ENCODE measurements at places on chromosomes 16 and 17.
A peak's percentile ranks its signal among the peaks of the same experiment; 100 is the strongest.

DNA sequence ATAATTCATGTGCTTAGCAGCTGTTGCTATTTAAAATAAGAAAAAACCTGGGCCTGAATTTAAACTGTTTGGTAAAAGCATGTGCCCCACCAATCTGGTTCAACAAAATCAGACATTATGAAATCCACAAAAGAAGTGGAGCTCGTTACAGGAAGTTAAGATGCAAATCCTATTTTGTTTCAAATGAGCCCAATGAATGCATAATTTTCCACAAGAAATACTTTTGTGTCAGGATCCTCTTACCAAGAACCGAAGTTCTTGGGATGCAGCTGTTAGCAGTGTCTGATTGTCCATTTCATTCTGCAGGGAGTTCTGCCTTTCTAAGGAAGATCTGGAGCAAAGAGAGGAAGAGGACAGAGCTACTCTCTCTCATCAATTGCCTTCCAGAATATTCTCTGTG, 105.7 kb upstream of the RBBP6 start:
- no peak for DNase-seq

- no peak for DNase-seq
Measured at GRCh38 chr16:31706318-31706717, 167.3 kb upstream of the ZNF267 start.

- no peak for DNase-seq
Measured at GRCh38 chr16:56625140-56625942, at the start of gene MT1E. MT1E (plus strand) TSS chr16:56625781; CDS start chr16:56625852, 71 bp downstream.

DNA sequence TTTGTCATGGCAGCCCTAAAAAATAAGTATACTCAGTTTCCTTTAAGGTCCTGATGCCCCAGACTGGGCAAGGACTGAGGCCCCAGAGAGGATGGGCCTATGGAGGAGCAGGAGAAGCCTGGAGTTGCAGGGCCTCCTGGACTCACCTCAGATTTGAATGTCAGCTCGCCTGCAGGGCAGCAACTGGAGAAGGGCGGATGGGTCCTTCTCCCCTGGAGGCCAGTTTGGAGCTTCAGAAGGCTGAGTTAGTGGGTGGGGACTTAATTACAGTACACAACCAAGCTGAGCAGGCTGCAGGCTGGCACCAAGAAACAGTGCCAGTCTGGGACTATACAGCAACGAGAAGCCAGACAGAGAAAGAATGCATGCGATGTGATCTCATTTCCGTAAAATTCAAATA, 6.2 kb downstream of the PIRT start:
- DNase-seq, result no peak

GRCh38 chr17:64781014-64781756, 119.1 kb upstream of the SMURF2 start:
- DNase-seq, result no peak

DNA sequence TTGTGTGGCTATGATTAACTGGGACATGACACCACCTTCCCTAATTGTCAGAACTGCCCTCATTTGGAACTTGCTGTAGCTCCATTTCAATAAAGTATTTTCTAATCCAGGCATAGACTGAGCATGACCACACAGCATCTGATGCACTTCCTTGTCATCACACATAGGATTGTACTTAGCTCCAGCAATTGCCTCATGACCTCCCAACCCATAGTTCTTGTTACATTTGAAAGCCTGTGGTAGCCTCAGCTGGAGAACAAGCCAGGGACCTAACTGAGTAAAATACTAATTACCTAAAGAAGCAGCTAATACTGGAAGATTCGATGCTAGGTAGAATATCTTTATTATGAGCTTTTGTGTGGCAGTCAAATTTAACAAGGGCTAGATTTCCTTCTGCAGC, 187.3 kb upstream of the KIF2B start:
- no peak for DNase-seq

DNA sequence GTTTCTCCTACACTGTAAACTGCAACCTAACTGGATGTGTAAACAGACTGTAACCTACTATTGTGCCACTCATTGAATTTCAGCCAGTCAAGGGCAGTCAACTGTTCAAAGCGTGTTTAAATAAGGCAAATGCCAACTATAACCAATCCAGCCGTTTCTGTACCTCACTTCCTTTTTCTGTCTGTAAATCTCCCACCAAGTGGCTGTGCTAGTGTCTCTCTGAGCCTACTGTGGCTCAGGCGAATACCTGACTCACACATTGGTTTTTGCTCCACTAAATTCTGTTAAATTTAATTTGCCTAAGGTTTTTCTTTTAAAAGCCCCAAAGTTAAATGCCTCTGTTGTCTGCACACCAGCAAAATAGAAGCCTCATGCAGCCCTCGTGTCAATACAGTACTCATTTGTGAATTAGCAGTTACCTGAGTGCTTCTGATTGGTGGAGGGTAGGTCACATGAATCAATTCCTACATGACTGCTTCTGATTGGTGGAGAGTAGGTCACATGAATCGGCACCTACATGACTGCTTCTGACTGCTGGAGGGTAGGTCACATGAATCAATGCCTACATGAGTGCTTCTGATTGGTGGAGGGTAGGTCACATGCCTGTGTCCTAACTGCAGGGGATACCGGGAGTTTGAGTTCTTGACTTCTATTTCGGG, 31.1 kb upstream of the CCR7 start:
- no peak for DNase-seq

- no peak for DNase-seq
Measured at GRCh38 chr16:23847948-23848347, 12.2 kb downstream of the PRKCB start.

DNA sequence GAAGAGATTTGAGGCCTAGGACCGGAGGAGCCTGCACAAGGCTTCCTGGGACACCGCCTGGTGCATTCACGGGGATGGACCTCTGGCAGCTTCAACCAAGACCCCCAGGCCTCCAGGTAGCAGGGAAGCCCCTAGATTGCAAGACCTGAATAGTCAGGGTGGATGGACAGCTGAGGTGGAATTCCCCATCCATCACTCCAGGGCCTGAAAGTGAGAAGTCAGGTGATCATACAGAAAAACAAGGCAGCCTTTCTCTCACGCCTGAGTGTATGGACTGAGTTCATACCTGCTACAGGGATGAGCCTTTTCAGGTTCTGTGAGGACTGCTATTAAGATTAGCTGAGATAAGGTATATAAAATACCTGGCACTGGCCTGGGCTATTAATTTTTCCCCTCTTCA, 74.2 kb downstream of the PLXDC1 start:
- DNase-seq, result no peak

DNA sequence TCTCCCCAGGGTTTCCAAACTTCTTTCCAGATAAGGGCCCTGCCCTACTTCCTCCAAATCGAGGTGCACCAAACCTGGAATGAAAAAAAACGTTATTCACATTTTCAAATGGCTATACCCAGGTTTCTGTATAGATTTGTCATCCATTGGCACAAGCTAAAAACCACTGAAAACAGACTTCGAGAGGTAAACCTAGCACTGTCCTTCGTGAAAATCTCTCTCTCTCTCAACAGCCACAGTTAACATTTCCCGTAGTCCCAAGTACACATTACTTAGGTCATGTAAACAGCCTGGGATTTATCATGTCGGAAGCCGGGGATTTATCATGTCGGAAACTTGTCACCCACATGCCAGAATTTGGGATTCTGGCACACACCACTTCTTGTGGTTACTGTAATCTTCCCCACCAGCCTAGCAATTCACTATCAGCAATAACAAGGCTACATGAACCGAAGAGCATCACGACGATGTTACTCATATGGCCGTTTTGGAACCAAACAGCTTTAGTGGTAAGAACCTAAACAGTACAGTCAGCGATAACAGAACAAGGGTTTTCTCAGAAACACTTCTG, 1.2 kb downstream of the DDX5 start:
- no peak for DNase-seq

DNA sequence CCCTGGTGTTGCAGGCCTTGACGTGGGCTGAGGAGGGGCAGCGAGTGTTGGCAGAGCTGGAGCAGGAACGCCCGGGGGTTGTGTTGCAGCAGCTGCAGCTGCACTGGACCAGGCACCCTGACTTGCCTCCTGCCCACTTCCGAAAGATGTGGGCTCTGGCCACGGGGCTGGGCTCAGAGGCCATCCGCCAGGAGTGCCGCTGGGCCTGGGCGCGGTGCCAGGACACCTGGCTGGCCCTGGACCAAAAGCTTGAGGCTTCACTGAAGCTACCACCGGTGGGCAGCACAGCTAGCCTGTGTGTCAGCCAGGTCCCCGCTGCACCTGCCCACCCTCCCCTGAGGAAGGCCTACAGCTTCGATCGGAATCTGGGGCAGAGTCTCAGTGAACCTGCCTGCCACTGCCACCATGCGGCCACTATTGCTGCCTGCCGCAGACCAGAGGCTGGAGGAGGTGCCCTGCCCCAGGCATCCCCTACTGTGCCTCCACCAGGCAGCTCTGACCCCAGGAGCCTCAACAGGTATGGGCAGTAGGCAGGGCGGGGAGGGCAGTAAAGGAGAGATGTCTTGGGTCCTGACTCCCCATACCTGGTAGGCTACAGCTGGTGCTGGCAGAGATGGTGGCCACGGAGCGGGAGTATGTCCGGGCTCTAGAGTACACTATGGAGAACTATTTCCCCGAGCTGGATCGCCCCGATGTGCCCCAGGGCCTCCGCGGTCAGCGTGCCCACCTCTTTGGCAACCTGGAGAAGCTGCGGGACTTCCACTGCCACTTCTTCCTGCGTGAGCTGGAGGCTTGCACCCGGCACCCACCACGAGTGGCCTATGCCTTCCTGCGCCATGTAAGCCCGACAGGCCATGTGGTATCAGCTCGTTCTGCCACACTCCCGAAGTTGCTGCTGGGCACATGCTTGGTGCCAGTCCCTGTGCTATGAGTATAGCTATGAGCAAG, 5.6 kb downstream of the PLEKHG4 start:
- no peak for DNase-seq

GRCh38 chr17:55737976-55738501, 12.8 kb upstream of the PCTP start:
- DNase-seq, result no peak

DNA sequence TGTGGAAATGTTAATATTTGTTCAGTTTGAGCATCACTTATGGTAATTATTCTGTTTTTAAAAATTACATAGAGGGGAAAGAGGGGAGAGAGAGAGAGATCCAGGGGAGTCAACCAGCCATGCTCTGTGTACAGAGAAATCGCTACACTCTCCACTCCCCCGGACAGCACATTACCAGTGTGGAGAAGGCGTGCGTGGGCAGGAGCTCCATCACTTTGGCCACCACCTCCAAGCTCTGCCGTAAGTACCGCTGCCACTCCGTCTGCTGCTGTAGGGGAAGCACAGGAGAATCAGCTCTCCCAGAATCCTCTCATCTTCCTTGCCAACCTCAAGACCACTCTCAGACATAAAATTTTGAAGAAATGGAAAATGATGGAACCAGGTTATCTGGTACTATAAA, 70.2 kb upstream of the GSG1L start:
- DNase-seq, result no peak

- no peak for DNase-seq
Measured at GRCh38 chr16:14004031-14004728, 66.9 kb upstream of the MRTFB start.

GRCh38 chr16:84741340-84741830, 41.6 kb downstream of the USP10 start:
- DNase-seq, result no peak

DNA sequence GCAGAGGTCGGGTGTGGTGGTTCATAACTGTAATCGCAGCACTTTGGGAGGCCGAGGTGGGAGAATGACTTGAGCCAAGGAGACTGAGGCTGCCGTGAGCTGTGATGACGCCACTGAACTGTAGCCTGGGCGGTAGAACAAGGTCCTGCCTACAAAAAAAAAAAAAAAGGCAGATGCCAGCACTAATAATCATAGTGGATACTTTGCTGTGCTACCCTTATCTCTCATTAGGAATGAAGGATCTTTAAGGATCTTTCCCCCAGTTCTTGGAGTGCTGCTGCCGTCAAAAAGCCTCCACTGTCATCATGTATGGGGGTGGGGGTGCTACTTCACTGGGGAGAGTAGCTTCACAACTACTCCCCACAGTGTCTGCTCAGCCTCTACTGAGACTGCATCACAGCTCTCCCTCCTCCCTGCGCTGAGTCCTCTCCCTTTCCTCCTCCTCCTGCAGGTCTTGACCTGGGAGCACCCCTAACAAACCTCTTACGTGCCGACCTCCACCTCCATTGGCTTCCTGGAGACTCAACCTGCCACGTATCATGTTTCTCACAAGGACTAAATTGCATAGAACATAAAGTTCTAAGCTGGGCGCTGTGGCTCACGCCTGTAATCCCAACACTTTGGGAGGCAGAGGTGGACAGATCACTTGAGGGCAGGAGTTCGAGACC, 24.4 kb upstream of the ST6GALNAC1 start:
- peak; percentile 36 for DNase-seq

DNA sequence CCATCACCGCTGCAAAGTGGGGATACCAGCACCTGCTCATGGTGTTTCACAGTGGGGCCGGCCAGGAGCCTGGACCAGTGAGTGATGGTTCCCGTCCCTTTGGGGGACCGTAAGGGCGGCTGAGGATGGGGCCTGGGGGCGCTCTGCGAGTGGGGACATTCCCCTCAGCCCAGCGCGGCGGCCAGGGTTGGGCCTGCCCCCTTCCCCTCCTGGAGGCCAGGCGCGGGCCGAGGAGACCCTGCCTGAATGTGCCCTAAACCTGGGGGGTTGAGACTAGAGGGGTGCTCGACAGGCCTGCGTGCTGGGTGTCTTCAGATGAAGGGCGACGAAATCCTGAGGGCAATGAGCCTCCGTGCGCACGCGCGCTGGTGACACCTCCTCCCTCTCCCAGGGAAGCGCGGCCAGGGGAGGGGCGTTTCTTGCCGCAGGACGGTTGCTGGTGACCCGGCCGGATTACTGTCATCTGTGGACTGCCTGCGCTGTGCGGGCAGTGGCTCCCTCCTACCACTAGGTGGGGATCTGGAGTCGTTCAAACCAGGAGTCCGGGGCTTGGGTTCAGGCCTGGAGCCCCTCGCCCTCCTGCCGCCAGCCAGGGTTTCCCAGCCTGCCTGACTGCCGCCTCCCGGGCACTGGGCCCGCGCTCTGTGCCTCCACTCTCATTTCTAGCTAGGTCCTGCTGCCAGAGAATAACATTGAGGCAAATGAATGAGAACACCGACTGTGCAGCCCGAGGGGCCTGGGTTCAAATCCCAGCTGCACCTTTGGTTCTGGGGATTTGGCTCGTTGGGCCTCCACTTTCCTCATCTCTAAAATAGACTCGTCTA, 17.1 kb downstream of the TBX2 start:
- no peak for DNase-seq

DNA sequence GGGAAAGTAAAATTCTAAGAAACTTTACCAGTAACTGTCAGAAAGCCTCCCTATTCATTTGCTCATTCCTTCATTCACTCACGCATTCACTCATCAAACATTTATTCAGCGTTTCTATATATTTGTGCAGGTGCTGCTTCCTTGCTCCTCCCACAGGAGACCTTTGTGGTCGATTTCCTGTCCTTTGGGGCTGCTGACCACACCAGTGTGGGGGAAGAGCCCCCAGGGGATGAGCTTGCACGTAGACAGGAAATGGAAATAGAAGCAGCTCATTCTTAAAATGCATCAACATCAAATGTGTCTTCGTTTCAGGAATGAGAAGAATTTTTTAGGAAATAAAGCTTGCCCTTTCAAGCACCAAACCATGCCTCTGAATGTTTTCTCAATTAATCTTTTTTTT, 9.6 kb downstream of the PIK3R6 start:
- peak; percentile 94 for DNase-seq

Data from foreskin keratinocyte (primary cell).